ENCODE measurements at places on chromosomes 11 and 22.
A peak's percentile ranks its signal among the peaks of the same experiment; 100 is the strongest.

DNA sequence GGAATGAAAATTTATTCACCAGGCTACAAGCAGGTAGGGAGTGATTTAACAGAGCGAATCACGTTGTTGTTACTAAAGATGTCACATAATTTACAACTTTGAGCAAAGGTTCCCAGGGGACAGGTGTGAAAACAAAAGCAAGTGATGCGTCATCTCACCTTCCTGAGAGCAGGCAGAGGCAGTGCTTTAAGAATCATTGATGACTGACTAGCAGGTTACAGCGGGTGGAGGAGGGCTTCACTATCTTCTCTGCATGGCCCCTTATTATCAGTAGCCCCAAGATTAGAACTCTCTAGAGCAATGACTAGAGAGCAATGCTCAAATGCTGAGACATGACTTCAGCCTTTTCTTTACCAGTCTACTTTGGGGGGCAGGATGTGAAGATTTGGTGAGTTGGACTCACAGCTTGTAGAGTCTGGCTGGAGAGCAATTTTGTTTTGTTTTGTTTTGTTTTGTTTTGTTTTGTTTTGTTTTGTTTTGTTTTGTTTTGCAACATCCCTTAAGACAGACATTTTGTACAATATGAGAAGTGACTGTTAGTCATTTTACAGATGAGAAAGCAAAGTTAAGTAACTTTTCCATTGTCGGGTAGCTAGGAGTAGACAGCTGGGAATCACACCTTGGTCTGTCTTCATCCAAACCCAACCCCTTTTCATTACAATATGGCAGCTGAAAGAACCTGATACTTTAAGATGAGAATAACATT lies 84.8 kb downstream of the SLC1A2 start:
- no peak for DNase-seq

- DNase-seq: no peak
Measured at GRCh38 chr11:83282084-83282716, 4.0 kb downstream of the CCDC90B start.

DNA sequence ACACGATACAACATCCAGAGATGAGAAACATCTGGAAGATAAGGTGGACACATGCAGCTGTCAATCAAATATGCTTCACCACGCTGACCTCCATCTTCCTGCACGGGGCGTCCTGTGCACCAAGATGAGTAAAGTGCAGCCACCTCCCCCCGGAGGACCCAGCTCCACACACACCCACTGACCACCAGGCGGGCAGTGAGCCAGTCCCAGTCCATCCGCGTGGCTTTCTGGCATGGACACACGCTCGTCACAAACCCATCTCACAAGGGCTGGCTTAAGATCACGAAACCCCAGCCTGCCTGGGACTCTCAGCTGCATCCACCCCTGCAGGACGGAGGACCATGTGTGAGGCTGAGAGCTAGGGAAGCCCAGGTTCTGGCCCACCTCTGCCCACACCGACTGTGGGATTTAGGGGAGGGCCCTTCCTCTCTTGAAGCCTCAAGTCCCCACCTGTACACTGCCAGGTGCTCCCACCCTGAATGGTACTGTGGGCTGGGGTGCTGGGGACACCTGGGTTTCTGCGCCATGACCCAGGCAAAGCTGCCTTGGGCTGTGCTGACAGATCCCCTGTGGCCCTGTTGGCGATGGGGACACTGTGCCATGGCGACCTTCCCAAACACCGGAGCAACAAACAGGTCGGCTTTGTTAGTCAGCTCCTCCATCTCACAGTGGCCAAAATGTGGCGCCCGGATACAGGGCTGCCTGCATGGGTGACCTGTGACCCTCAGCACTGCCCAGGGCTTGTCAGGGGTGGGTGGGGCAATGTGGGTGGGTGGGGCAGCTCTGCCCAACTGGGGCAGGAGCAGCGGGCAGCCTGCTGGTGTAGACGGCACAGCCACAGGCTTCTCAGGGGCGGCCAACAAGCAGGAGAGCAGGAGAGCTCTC lies 629.0 kb downstream of the TBC1D22A start:
- DNase-seq: no peak

GRCh38 chr22:28817919-28818859 lies 17.8 kb upstream of the XBP1 start:
- no peak for DNase-seq

- no peak for DNase-seq
Measured at GRCh38 chr22:23652711-23653110, 20.6 kb upstream of the DRICH1 start.

GRCh38 chr22:25081409-25081824 lies 118.2 kb upstream of the CRYBB3 start:
- DNase-seq: peak; percentile 32

DNA sequence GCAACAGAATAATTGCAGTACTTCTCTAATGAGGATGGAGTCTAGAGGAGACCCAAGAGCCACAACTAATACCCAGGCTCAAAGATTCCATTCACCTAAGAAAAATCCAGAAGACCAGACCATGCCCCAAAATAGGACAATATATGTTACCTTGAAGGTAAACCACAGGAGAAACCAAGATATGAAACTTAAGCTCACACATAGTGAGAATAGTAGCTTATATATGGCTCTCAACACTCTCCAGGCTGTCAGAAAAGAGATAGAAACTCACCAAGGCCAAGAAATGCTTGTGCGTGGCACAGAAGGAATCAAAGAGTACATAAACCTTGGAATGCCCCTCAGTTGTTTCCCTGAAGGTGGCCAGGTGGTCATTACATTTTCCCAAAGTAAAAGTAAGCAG lies 9.1 kb downstream of the FAM111A start:
- DNase-seq: no peak

DNA sequence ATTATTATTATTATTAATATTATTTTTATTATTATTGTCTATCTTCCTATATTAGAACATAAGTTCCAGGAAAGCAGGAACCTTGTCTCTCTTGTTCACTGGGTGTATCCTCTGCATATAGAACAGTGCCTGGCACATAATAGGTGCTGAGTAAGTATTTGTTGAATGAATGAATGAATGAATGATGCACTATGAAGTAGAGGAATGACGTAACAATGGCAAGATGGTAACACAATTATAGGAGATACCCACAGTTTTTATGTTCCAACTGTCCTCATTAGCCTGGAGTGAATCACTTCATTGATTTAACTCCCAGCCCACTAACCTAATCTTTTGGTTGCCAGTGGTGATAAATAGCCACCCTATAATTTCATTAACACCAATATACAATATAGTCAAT lies 2.1 kb downstream of the KDM4D start:
- DNase-seq: no peak

GRCh38 chr22:45975164-45976161 lies 1.5 kb downstream of the WNT7B start:
- no peak for DNase-seq

DNA sequence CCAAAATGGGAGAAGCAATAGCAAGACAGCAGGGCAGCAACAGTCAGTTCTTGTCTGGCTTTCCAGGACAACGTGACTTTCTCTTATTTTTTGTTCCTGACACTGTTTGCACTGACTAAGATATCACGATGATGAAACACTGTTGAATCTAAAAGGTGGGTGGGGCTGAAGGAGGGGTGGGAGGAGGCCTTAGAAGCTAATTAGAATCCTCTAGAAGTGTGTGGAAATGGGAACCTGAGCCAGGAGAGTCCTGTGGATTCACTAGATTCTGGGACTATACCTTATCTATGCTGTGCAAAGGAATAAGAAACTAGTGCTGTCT lies 300.3 kb downstream of the ST3GAL4 start:
- no peak for DNase-seq

- DNase-seq: no peak
Measured at GRCh38 chr11:122031813-122032212, 84.2 kb downstream of the BLID start.

GRCh38 chr11:8070417-8071115 lies 10.4 kb upstream of the TUB start:
- no peak for DNase-seq

DNA sequence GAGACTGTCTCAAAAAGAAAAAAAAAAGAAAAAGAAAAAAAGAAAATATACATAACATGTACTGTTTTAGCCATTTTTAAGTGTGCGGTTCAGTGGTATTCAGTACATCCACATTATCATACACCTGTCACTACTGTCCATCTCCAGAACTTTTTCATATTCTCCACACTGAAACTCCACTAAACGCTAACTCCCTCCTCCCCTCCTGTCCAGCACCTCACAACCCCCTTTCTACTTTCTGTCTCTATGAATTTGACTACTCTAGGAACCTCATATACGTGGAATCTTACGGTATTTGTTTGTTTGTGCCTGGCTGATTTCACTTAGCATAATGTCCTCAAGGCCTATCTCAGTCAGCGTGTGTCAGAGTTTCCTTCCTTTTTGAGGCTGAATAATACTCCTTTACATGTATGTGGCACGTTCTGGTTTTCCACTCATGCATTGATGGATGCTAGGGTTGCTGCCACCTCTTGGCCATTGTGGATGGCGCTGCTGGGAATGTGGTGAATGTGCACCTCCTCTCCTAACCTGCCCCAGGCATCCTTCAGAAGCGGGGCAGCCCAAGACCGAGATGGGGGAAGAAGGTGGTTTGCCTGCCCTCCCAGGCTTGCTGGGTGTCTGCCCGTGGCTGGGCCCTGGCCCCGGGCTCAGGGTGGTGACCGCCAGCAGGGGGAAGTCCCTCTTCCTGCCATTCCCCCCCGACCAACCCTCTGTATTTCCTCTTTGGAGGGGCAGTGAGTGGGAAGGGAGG lies 60.5 kb downstream of the BCR start:
- no peak for DNase-seq

GRCh38 chr22:23207729-23208393 lies 27.6 kb downstream of the BCR start:
- no peak for DNase-seq

GRCh38 chr11:101914341-101914737 lies 471 bp upstream of the CEP126 start:
- no peak for DNase-seq

GRCh38 chr22:32476281-32477195 lies 1.9 kb downstream of the FBXO7 start:
- no peak for DNase-seq

GRCh38 chr11:68347345-68347744 lies 35.0 kb downstream of the LRP5 start:
- DNase-seq: no peak

- DNase-seq: no peak
Measured at GRCh38 chr11:612201-612960, 3.4 kb downstream of the IRF7 start.

- no peak for DNase-seq
Measured at GRCh38 chr11:10413268-10413667, 41.8 kb upstream of the AMPD3 start.

DNA sequence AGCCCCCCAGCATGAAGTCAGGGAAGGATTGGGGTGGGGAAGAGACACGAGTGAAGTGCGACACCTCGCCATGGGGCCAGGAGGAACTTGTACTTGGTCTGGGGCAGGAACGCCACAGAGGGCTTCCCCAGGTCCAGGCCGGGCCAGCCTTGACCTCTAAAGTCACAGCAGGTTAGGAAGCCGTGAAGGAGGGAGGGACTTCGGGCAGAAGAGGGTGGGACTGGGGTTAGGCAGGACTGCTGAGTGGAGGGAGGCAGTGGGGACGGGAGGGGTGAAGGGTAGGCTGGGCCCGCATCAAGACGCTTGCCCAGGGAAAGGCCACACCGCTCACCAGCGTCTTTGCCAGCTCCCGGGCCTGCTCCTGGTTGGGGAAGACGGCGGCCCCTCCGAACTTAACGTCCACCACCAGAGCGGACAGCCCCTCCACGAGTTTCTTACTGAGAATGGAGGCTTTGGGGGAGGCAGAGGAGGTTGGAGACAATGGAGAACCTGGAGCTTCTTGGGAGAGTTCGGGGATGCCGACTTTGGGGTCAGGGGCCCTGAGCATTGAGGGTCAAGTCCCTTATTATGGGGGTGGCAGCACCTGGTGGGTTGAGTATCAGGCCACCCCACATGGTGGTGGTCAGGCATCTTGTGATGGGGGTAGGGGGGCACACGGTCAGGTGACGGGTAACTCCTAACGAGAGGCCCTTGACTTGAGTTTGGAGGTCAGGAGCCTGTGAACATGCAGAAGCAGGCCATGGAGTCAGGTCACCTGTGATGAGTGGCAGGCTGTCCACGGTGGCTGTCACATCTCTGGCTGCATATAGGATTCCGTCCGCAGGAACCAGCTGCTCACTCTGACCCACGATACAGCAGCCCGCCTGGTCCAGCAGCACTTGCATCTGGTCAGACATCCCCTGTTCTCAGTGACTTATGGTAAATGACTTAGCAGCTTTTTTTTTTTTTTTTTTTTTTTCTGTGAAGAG lies 1.7 kb upstream of the SCO2 start:
- no peak for DNase-seq

GRCh38 chr22:37345863-37346504 lies 63.7 kb downstream of the CYTH4 start:
- no peak for DNase-seq
